ENCODE measurements at places on chromosomes 3 and 15. TPM values are rescaled to one million over a fixed set of nuclear protein-coding genes. Genes with fewer than 3 reads are reported as not detected.

GASK1A gene
- 2.7 TPM for total RNA-seq

RPL39L gene
- total RNA-seq, result 0.59 TPM

ZNF80 gene
- total RNA-seq, result not detected

XCR1 gene
- total RNA-seq, result 0.04 TPM

SPATA12 gene
- total RNA-seq, result not detected

TEX55 gene
- total RNA-seq, result not detected

CHRM5 gene
- total RNA-seq, result not detected

GDPGP1 gene
- total RNA-seq, result 3.8 TPM

SCAPER gene
- total RNA-seq, result 28.7 TPM

NR2F2 gene
- 14.5 TPM for total RNA-seq

ISLR gene
- total RNA-seq, result 10.5 TPM
